GM13976 (cell line): ENCODE measurements at places on chromosomes 3 and 15.

DNA sequence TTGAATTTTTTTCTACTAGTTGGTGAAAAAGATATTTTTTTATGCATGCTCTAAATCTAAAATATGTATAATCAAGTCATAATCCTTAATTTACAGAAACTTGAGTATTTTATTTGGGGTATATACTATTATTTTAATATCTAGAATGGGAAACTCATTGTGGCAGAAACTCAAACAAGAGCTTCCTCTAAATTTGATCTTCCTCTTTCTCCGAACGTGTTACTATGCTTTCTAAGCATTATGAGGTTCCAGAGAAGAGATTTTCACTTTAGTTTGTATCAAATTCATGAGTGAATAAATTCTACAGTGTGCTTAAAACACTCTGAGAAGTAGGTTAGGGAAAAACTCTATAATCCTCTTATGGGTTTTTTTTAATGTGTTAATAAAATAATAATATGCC is 173.1 kb downstream of the POTEB3 start:
- no peak for DNase-seq

DNA sequence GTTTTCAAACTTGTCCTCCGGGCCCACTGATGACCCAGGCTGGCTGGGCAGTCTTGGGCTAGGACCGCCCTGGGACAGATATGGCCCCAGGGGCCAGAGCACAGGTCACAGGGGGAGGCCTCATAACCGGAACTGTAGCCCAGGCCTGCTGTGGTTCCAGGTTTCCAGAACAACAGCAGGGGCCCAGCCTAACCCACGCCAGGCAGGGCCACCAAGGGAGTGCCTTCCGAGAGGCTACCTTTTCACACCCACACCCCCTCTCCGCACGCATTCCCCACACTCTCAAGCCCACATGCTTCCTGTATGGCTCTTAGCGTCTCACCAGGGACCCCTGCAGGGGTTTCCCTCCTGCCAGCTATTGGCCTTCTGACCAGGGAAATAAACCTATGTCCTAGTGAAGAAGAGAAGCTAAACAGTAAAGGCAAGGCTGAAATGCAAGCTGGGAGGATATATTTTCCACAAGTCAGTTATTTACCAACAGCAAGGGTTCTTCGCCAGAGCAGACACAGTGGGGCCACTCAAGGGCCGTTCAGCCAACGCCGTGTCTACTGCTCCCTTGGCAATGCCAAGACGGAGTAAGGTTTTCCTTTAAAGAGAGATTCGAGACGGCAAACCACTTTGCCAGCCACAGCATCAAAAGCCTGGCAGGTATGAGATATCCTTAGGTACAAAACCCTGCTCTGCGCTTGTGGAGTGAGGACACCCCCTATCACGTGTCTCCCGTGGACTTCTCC is 135.1 kb downstream of the ATP10A start:
- no peak for DNase-seq

- no peak for DNase-seq
Observed at GRCh38 chr3:138974462-138974861, 27.4 kb downstream of the FOXL2NB start.

DNA sequence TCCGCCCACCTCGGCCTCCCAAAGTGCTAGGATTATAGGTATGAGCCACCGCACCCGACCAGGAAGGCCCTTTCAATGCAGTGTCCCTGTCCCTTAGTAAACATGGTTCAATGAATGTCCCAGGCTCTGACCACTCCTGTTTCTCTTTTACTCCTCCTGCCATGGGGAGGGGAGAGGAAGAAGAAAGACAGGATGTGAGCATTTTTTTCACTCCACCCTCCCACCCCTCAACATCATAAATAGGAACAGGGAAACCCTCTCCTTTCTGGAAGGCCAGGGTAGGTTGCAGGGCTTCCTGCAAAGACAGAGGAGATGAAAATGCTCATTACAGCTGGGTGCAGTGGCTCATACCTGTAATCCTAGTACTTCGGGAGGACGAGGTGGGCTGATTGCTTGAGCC is 7.5 kb upstream of the TATDN2 start:
- DNase-seq, result no peak

- no peak for DNase-seq
Observed at GRCh38 chr3:72299823-72300222, 514.9 kb upstream of the PROK2 start.

GRCh38 chr3:170689296-170689829 is 103.5 kb upstream of the SLC7A14 start:
- no peak for DNase-seq

- DNase-seq, result no peak
Observed at GRCh38 chr3:17420668-17421067, 321.8 kb downstream of the TBC1D5 start.
